Thoracic aorta (tissue), 2 donors: ENCODE measurements at places on chromosomes 2 and 18.

DNA sequence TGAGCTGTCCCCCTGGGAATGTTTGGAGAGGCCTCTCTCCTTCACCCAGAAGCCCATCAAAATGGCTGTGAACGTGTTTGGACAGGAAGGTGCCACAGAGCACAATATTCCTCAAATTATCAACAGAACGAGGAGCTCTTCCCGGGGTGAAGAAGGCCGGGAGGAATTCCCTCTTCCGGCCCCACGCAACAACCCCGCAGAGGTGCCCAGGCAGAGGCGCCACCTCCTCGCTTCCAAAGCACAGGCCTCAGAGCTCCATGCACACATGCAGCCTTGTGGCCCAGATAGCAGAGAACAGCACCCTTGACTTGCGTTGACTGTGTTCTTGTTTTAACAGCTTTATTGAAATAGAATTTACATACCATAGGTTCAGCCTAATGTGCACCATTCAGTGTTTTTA lies 152.5 kb upstream of the SALL3 start:
- no peak for DNase-seq

- no peak for DNase-seq
These were observed 45.3 kb downstream of the HADHB start for GRCh38 chr2:26290001-26290400.

- DNase-seq, result no peak
These were observed 1.8 kb downstream of the IL18RAP start for GRCh38 chr2:102424754-102425153.

- DNase-seq, result no peak
These were observed 16.0 kb upstream of the IGFBP5 start for GRCh38 chr2:216711348-216711747.

DNA sequence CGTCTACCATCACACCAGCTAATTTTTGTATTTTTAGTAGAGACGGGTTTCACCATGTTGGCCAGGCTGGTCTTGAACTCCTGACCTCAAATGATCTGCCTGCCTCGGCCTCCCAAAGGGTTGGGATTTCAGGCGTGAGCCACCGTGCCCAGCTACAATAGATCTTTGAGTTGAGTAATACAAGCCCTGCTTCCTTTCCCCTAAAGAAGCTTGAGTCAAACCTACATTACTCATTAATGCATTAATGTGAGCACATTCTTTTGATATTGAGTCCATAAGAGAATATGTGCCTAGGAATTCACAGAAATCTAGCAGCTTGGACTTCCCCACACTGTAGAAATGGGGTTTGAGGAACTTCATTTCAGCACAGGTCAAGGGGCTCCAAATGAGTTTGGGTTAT lies 39.6 kb downstream of the PSMG2 start:
- no peak for DNase-seq

GRCh38 chr2:96203130-96204028 lies 5.2 kb downstream of the STARD7 start:
- no peak for DNase-seq

GRCh38 chr2:100919316-100919715 lies 82.8 kb upstream of the RPL31 start:
- DNase-seq, result no peak

- DNase-seq, result no peak
These were observed 6.0 kb downstream of the EPAS1 start for GRCh38 chr2:46303233-46303632.

DNA sequence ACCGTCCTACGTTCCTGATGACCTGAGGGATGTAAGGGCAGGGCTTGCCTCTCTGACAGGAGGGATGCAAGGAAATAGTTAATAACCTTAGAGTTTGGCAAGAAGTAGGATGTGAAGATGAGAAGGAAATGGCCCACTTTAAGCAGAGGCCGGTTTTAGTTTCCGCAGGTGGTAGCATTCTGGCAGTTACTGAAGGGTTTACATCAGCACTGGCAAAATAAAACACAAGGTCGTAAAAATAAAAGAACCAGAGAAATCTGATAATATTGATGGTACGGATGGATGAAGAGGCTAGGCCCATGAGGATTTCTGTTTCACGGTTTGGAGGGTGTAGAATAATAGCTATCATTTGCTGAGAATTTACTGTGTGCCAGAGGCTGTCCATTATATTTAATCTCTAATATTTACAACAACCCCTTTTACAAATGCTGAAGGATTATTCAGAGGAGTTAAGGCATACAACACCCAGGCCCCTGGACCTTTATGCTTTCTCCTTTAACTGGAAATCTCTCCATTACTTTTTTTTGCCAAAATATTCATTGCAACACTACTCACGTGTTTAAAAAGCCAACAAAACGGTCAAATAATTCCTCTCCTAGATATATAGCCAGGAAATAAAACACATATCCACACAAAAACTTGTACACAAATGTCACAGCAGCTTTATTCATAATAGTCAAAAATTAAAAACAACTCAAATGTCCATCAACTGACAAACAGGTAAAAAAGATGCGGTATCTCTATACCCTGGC lies 28.5 kb downstream of the DAPL1 start:
- no peak for DNase-seq

GRCh38 chr18:46939337-46939963 lies 22.0 kb downstream of the KATNAL2 start:
- DNase-seq, result no peak

GRCh38 chr2:199985625-199986207 lies 30.3 kb downstream of the MAIP1 start:
- no peak for DNase-seq

- no peak for DNase-seq
These were observed 40.2 kb downstream of the GALNT14 start for GRCh38 chr2:31097962-31098613.

- no peak for DNase-seq
These were observed 66.1 kb downstream of the METTL8 start for GRCh38 chr2:171367692-171368091.
